Effector memory CD8-positive, alpha-beta T cell (primary cell): ENCODE measurements at places on chromosomes 16 and 17.

DNA sequence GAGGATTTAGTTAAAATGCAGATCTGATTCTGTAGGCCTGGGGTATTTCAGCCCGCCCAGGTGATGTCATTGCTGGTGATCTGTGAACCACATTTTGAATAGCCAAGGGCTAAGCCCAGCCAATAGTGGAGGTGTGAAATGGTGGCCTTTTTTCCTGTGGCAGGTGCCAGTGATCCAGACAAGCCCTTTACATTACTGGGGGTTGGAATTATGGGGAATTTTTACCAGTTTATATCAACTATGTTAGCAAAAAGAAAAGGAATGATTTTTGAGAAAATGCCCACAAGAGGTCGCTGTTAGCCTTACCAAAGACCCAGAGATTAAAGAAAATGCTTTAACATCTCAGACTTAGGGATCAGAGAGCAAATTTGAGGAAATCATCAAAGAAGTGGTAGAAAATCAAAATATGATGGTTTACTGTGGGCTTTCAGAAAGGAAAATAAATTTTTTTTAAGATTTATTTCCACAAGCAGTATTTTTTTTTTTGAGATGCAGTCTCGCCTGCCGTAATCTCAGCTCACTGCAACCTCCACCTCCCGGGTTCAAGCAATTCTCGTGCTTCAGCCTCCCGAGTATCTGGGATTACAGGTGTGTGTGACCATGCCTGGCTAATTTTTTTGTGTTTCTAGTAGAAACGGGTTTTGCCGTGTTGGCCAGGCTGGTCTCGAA, 3.9 kb downstream of the VPS35L start:
- DNase-seq = peak; percentile 35

DNA sequence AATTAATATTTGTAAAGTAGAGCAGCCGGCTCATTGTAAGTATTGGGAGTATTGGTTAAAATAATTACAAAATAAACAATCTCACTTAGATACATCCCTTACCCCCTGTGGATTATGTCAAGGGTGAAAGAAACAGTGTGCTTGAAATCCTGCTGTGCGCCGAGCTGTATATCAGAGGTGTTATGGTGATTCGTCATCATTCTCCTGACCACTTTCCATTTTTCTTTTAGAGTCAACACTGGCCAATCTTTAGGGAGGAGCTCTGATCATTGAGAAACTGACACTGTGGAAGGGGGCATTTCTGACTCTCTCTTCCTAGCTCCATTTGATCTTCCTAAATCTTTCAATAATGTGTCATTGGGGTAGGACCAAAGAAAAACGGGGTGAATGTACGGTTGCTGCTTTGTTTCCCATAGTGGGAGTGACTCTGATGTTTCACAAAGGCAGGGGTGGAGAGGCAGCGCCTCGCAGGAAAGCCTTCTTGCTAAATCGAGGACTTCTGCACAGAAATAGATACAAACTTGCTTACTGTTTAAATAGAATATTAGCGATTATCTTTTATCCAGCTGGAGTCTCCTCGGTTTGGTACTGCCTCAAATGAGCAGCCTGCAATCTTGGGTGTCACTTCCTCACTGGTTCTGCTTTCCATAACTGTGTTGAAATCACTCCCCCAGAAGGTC, 123.4 kb downstream of the PRKCB start:
- DNase-seq = no peak

- no peak for DNase-seq
Observed at GRCh38 chr17:59811209-59811608, 81.5 kb downstream of the TUBD1 start.

DNA sequence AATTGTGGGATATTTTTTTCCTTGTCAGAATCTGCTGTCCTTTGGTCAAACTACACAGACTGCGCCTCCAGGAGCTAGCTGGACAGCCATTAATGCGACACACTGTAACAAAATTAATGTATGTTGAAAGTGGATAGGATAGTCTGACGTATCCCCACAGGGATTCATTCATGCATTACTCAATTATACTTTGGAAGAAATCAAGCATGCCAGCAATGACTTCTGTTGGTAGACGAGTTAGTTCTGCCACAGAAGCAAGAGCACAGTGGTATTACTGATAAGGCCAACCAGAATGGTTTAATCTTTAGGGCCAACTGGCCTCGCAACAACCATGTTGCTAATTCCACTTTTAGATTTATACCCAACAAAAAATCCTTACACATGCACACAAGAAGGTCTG, 106.4 kb upstream of the TOB1 start:
- DNase-seq = no peak

- DNase-seq = no peak
Observed at GRCh38 chr17:77894126-77894956, 64.2 kb upstream of the TNRC6C start.

- DNase-seq = no peak
Observed at GRCh38 chr17:73342050-73342522, 30.3 kb upstream of the CDC42EP4 start.

- DNase-seq = no peak
Observed at GRCh38 chr16:66004699-66005098, 361.8 kb upstream of the CDH5 start.
